ENCODE measurements at places on chromosomes 5 and 9.

GRCh38 chr5:67383451-67383850 lies 186.9 kb upstream of the CD180 start:
- no peak for DNase-seq

DNA sequence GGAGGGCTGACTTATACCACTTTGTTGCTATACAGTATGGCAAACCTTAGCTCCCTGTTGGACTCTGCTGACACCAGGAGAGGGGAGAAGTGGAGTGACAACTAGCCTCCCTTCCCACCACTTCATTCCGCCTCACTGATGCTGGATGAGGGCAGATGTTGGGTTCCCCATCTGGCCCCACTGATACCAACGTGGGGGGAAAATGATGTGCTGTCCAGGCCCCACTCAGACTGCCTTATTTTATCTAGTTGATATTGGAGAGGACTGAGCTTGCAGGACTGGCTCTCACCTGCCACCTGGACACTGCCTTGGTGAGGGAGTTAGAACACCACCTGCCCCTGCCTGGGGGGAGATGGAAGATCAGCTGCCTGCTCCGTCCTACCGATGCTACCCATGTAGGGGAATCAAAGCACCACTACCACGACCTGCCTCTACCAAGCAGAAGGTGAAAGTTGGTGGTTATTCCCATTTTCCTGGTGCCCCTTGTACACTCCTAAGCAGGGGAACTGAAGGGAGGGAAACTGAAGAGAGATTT lies 292.1 kb downstream of the GADD45G start:
- no peak for DNase-seq

GRCh38 chr5:39835371-39835770 lies 410.6 kb upstream of the DAB2 start:
- no peak for DNase-seq

DNA sequence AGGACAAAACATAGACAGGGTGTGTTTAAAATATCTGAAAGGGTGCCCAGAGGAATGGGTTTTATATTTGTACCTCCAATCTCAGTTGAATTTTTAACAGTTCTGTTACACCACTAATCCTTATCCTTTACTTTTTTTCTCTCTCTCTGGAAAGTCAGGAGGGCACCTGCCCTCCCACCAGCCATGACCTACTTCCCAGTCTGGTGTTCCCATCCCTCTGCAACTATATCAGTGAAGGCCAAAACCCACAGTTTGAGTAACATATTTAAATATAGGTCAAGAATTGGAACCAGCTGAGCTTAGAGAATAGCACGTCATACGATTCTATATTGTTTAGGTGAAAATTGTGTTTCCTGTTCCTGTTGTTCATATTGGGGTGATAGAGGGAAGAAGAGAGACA lies 229.8 kb downstream of the NTRK2 start:
- DNase-seq, result no peak

GRCh38 chr5:147081311-147081764 lies 153.5 kb upstream of the STK32A start:
- peak; percentile 67 for DNase-seq

DNA sequence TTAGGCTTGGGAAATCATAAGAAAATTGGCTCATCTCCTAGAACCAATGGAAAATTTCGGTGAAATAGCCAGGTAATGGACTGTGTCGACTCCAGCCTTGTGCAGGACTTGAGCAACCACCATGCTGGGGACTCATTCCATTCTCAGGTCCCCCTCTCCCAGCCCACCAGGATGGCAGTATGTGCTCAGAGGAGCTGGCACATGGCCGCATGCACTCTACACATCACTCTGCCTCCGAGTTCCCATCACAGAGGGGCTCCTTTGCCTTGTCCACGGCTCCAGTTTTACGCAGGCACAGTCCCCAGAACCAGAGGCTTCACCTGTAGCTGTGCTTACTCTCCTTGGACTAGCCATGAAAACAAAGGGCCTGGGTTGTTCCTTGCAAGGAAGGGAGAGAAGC lies 149.3 kb downstream of the PAX5 start:
- DNase-seq, result no peak

- DNase-seq, result no peak
Observed at GRCh38 chr5:53319315-53319714, 161.1 kb upstream of the FST start.

- DNase-seq, result no peak
Observed at GRCh38 chr5:41793141-41793770, 77.0 kb downstream of the OXCT1 start.

GRCh38 chr5:77229887-77230286 lies 19.4 kb downstream of the PDE8B start:
- no peak for DNase-seq
